ENCODE measurements at places on chromosomes 5 and 9. TPM values are rescaled to one million over a fixed set of nuclear protein-coding genes. Genes with fewer than 3 reads are reported as not detected.
A peak's percentile ranks its signal among the peaks of the same experiment; 100 is the strongest.

- H3K27ac ChIP-seq = no peak overlapping the region
- H3K36me3 ChIP-seq = peaks cover 3% of the 10 kb centered on the region
- H3K27me3 ChIP-seq = peaks cover 17% of the 10 kb centered on the region
- no peaks in the 10 kb centered on the region for H3K4me1 ChIP-seq
- no peak for DNase-seq
Observed at GRCh38 chr5:177588413-177588909, 3.5 kb upstream of the TMED9 start.

GRCh38 chr9:126702151-126703001, 88.6 kb downstream of the LMX1B start:
- no peaks in the 10 kb centered on the region for H3K27me3 ChIP-seq
- no peak overlapping the region for H3K4me3 ChIP-seq
- DNase-seq = no peak
- H3K4me1 ChIP-seq = peaks cover 16% of the 10 kb centered on the region
- H3K36me3 ChIP-seq = no peaks in the 10 kb centered on the region
- no peak overlapping the region for H3K27ac ChIP-seq

- peak overlapping the region; percentile 36 for H3K4me3 ChIP-seq
- no peaks in the 10 kb centered on the region for H3K36me3 ChIP-seq
- no peaks in the 10 kb centered on the region for H3K27me3 ChIP-seq
- peaks cover 14% of the 10 kb centered on the region for H3K4me1 ChIP-seq
Observed at GRCh38 chr9:86099701-86100364, 475 bp upstream of the GOLM1 start.

DNA sequence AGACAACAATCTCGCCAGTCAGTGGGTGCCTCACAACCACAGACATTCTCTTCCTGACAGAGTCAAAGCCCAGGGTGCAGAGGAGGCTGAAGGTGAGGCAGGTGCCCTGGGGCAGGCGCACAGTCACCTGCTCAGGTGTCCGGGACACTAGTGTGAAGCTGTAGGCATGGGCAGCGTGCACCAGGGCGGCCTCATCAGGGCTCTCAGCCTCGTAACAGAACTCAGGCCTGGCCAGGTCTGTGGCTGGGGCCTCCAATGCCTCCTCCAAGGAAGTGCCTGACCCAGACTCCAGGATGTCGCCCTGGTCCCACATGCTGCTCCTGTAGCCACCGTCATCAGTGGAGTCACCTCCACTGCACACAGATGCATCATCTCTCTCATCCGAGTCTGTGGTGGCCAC, 198.7 kb downstream of the PTTG1 start:
- DNase-seq = no peak
- H3K27me3 ChIP-seq = no peaks in the 10 kb centered on the region
- H3K36me3 ChIP-seq = no peaks in the 10 kb centered on the region
- H3K4me3 ChIP-seq = no peak overlapping the region
- H3K4me1 ChIP-seq = no peaks in the 10 kb centered on the region
- no peak overlapping the region for H3K27ac ChIP-seq

DNA sequence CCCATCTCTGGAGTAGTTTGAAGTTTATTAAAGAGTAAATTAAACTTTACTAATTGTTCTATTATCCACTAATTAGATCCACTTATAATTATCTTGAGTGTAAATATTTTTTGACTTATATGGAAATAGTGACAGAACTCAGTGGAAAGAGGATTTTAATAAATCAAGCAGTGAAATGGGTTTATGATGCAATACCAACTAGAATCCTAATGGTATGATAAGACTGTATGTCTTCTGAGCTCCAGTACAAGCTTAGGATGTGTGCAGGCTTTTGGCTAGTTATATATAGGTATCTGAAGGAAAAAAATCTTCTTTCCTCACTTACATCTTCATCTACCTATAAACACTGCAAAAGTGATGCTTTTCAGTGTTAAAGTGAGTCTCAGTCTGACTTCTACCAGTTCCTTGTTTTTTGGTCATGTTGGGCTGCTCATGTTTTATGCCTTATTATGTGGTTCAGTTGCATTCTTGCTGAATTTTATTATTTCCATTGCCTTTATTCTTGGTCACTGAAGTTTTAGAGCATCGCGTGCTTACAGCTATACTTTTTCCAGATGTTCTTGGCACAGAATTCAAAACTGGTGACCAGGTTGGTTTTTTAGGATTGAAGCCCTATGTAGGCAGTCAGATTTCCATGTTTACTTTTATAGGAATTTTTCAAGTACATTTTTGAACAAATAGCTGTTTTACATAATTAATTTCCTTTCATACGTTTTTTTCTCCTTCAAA, 30.5 kb downstream of the XRCC4 start:
- no peaks in the 10 kb centered on the region for H3K36me3 ChIP-seq
- no peak overlapping the region for H3K27ac ChIP-seq
- no peak overlapping the region for H3K4me3 ChIP-seq
- no peaks in the 10 kb centered on the region for H3K4me1 ChIP-seq

- H3K27me3 ChIP-seq = no peaks in the 10 kb centered on the region
- DNase-seq = no peak
- H3K27ac ChIP-seq = no peak overlapping the region
- no peak overlapping the region for H3K4me3 ChIP-seq
Observed at GRCh38 chr9:13181652-13182051, 97.8 kb downstream of the MPDZ start.

GRCh38 chr9:21576331-21577189, 94.4 kb upstream of the IFNE start:
- H3K27ac ChIP-seq = no peak overlapping the region
- no peak overlapping the region for H3K4me3 ChIP-seq
- H3K4me1 ChIP-seq = peaks cover 13% of the 10 kb centered on the region
- no peaks in the 10 kb centered on the region for H3K27me3 ChIP-seq

DNA sequence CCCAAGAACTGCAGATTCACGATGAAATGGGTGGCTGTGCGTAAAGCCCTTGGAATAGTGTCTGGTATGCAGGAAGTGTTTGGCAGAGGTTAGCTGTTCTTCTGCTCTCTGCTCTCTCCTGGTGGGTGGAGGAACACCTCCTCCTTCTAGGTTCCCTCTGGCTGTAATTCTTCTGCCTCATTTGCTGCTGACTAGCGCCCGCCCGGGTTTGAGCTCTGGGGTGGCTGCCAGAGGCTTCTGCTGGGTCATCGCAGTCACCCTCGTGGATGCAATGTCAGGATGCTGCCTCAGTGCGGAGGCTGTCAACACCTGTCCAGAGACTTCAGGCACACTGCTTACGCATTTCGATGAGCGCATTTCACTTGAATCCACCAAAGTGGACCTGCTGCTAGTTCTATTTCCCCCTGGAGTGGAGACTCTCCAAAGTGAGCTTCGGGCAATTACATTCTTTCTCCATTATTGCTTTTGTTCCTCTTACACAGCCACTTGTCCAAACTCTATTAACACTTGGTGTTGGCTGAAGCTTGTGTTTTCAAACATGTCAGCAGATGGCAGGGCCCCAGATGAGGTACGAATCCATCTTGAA, 11.7 kb downstream of the DOCK2 start:
- no peak overlapping the region for H3K27ac ChIP-seq
- DNase-seq = no peak
- H3K4me3 ChIP-seq = no peak overlapping the region
- peaks cover 4% of the 10 kb centered on the region for H3K4me1 ChIP-seq
- H3K36me3 ChIP-seq = no peaks in the 10 kb centered on the region
- no peaks in the 10 kb centered on the region for H3K27me3 ChIP-seq

- H3K4me1 ChIP-seq = no peaks in the 10 kb centered on the region
- H3K27me3 ChIP-seq = no peaks in the 10 kb centered on the region
- DNase-seq = no peak
- no peak overlapping the region for H3K27ac ChIP-seq
- no peaks in the 10 kb centered on the region for H3K36me3 ChIP-seq
Observed at GRCh38 chr5:6496207-6496584, 47.5 kb downstream of the UBE2QL1 start.

- H3K4me3 ChIP-seq = peak overlapping the region; percentile 60
- H3K27me3 ChIP-seq = no peaks in the 10 kb centered on the region
- H3K27ac ChIP-seq = peak overlapping the region; percentile 79
- no peaks in the 10 kb centered on the region for H3K36me3 ChIP-seq
- no peak for DNase-seq
Observed at GRCh38 chr5:180208435-180209081, 453 bp downstream of the RASGEF1C start.

DNA sequence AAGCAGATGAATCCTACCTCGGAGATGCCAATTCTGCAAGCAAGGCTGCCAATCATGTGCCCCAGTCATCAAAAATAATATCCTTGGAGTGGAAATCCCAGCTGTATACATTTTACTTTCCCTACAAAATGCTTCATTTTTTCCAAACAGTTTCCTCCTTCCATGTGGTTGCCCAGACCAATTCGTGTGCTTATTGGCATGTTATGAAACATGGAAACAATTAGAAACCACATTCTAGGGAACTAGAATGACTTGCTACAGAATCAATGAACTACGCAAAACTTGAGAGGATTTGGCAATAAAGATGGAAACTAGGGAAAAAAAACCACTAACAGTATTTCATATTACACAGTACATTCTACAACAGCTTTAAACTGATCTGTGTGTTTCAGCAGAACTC, 584.5 kb upstream of the DMAC1 start:
- H3K27ac ChIP-seq = no peak overlapping the region
- H3K4me3 ChIP-seq = no peak overlapping the region
- H3K4me1 ChIP-seq = no peaks in the 10 kb centered on the region
- no peak for DNase-seq
- H3K27me3 ChIP-seq = no peaks in the 10 kb centered on the region

GRCh38 chr9:114315723-114316363, 7.1 kb upstream of the ORM1 start:
- DNase-seq = no peak
- no peaks in the 10 kb centered on the region for H3K4me1 ChIP-seq
- no peaks in the 10 kb centered on the region for H3K27me3 ChIP-seq
- H3K27ac ChIP-seq = no peak overlapping the region
- H3K4me3 ChIP-seq = no peak overlapping the region

- H3K27ac ChIP-seq = no peak overlapping the region
- H3K4me1 ChIP-seq = no peaks in the 10 kb centered on the region
- no peak overlapping the region for H3K4me3 ChIP-seq
Observed at GRCh38 chr5:74251141-74252035, 389.1 kb downstream of the ENC1 start.

- no peak overlapping the region for H3K27ac ChIP-seq
- H3K27me3 ChIP-seq = peaks cover 25% of the 10 kb centered on the region
- H3K4me1 ChIP-seq = no peaks in the 10 kb centered on the region
- no peaks in the 10 kb centered on the region for H3K36me3 ChIP-seq
Observed at GRCh38 chr9:133004999-133005760, 25.6 kb upstream of the GTF3C5 start.

GRCh38 chr9:614431-614830, 227.1 kb upstream of the DMRT1 start:
- no peak for DNase-seq
- no peak overlapping the region for H3K4me3 ChIP-seq
- H3K4me1 ChIP-seq = peaks cover 3% of the 10 kb centered on the region
- H3K36me3 ChIP-seq = no peaks in the 10 kb centered on the region
- H3K27me3 ChIP-seq = no peaks in the 10 kb centered on the region

GRCh38 chr9:38017149-38017884, 51.7 kb downstream of the SHB start:
- H3K4me1 ChIP-seq = peaks cover 4% of the 10 kb centered on the region
- no peak overlapping the region for H3K4me3 ChIP-seq
- peak overlapping the region; percentile 78 for H3K27ac ChIP-seq
- DNase-seq = no peak
- H3K36me3 ChIP-seq = no peaks in the 10 kb centered on the region
- H3K27me3 ChIP-seq = no peaks in the 10 kb centered on the region

GRCh38 chr9:122122903-122123632, 30.0 kb upstream of the TTLL11 start:
- H3K27ac ChIP-seq = no peak overlapping the region
- no peak overlapping the region for H3K4me3 ChIP-seq
- DNase-seq = peak; percentile 54
- H3K27me3 ChIP-seq = no peaks in the 10 kb centered on the region

- peaks cover 6% of the 10 kb centered on the region for H3K27me3 ChIP-seq
- peaks cover 6% of the 10 kb centered on the region for H3K4me1 ChIP-seq
- peak; percentile 80 for DNase-seq
- peaks cover 5% of the 10 kb centered on the region for H3K36me3 ChIP-seq
- H3K27ac ChIP-seq = peak overlapping the region; percentile 78
Observed at GRCh38 chr9:136978073-136978864, 965 bp downstream of the PTGDS start.

The CARD9 gene
- total RNA-seq = 3.1 TPM

The UBE2QL1 gene
- total RNA-seq = 1.0 TPM

The PTGDS gene
- 8,972 TPM for total RNA-seq

The BARHL1 gene
- total RNA-seq = not detected

The PCAT7 gene
- not detected for total RNA-seq

The SHOC1 gene
- total RNA-seq = not detected

The HTR4 gene
- total RNA-seq = 0.21 TPM

The INSL6 gene
- not detected for total RNA-seq

The ECPAS gene
- 101 TPM for total RNA-seq

The SH3GLB2 gene
- 128 TPM for total RNA-seq

The ARHGEF39 gene
- 4.8 TPM for total RNA-seq

The CTXN3 gene
- total RNA-seq = not detected

Data from tibial nerve (tissue), 4 donors.